ENCODE measurements at places on chromosomes 13 and 19. TPM values are rescaled to one million over a fixed set of nuclear protein-coding genes. Genes with fewer than 3 reads are reported as not detected.
A peak's percentile ranks its signal among the peaks of the same experiment; 100 is the strongest.

DNA sequence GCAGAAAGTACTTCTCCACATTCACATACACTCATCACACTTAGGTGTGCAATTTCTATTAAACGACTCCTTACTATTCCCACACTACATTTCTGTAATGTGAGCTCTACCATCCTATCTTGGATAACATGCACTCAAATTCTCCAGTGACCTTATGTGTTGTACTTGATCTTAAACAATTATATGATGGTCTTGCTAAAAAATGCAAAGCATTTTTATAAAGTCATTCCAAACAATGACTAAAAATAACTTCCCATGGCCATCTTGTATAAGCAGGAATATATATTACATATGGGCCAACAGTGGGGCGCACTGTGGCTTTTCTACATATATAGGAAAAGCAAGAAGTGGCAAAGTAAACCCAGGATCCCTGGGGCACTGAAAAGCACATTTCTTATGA, 155.5 kb downstream of the FLT1 start:
- H3K4me1 ChIP-seq = peaks cover 3% of the 10 kb centered on the region
- no peaks in the 10 kb centered on the region for H3K36me3 ChIP-seq

DNA sequence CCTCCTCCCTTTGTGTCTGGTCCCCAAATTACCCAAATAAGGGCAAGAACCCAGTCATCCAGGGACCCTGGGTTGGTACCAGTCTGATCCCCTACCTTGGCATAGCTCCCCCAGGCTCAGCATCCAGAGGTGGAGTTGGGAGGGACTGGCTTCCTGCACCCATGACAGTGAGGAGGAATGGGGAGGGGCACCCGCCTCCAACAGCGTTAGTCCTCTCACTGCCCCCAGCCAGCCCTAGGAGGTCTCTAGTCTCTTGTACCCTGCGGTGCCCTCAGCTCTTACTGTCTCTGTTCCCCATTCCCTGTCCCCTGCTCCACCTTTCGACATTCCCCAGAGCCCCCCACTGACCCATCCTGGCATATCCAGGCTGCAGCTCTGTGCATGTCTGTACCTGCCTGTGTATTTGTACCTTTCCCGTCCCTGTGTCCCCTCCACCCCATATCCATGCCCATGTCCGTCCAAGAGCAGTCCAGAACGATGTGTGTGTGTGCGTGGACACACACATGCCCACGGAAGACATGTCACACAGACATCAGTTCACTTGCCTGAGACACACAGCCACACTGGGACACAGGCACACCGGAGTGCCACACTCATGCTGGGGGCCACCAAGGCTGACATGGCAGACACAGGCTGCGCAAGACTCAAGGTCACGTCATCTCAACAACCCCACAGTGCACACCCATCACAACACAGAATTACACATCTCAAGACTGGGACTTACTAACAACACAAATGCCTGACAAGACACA, 17.8 kb downstream of the ERFL start:
- H3K36me3 ChIP-seq = peaks cover 2% of the 10 kb centered on the region
- no peak for DNase-seq
- H3K27ac ChIP-seq = no peak overlapping the region
- peaks cover 54% of the 10 kb centered on the region for H3K27me3 ChIP-seq
- H3K4me3 ChIP-seq = no peak overlapping the region

- H3K27ac ChIP-seq = no peak overlapping the region
- H3K4me1 ChIP-seq = peaks cover 13% of the 10 kb centered on the region
- no peaks in the 10 kb centered on the region for H3K36me3 ChIP-seq
- H3K27me3 ChIP-seq = no peaks in the 10 kb centered on the region
These were observed 71.8 kb upstream of the TSHZ3 start for GRCh38 chr19:31421082-31421481.

DNA sequence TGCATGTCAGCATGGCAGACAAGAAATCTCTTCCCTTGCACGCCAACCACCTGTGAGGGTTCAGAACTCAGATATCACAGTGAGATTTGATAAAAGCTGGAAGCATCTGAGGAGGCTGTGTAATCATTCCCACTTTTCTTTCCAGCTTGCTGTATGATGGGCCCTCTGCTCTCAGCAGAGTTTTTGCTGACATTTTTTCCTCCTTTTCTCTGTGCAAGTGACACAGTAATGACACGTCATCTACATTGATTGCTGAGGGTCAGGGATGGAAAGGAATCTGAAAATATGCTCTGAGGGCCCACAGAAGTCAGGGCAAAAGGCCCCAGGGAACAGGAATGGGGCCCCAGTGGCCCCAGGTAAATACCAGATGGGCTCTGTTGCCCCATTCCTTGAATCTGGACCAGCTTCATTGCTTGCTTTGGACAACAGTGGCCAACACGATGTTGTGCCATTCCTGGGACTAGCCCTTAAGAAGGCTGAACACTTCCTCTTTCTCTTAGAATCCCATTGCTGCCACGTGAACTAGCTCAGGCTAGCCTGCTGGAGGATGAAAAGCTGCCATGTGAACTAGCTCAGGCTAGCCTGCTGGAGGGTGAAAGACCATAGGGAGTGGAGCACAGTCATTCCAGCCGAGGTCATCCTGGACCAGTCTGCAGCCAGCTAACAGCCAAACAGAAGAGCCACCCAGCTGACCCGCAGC, 68.2 kb downstream of the CACNA1A start:
- H3K36me3 ChIP-seq = no peaks in the 10 kb centered on the region
- H3K4me3 ChIP-seq = no peak overlapping the region
- no peaks in the 10 kb centered on the region for H3K27me3 ChIP-seq
- no peak overlapping the region for H3K27ac ChIP-seq
- H3K4me1 ChIP-seq = no peaks in the 10 kb centered on the region
- no peak for DNase-seq

- H3K27me3 ChIP-seq = no peaks in the 10 kb centered on the region
These were observed 11.8 kb upstream of the BTBD2 start for GRCh38 chr19:2027361-2027760.

DNA sequence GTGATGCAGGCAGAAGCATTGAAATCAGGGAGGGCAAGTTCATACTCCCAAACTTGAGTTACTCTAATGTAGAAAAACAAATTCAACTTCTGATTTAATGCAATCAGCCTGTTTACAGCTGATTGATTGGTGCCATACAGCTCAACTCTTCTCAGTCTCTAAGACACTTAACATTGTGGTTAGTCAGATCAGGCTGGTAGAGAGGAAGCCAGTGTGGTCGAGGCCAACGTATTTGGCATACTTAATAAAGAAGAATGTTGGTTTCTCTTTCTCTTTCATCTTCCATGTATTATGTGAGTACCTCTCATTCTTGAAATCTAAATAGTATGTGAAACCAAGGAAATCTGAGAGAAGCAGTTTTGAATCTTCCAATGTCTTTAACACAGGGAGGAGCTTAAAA, 255.0 kb upstream of the SLITRK1 start:
- H3K27ac ChIP-seq = no peak overlapping the region
- no peak for DNase-seq
- no peaks in the 10 kb centered on the region for H3K4me1 ChIP-seq
- H3K27me3 ChIP-seq = no peaks in the 10 kb centered on the region
- H3K4me3 ChIP-seq = no peak overlapping the region
- no peaks in the 10 kb centered on the region for H3K36me3 ChIP-seq

- H3K27ac ChIP-seq = no peak overlapping the region
- peak; percentile 57 for DNase-seq
- no peaks in the 10 kb centered on the region for H3K36me3 ChIP-seq
- no peaks in the 10 kb centered on the region for H3K27me3 ChIP-seq
These were observed 229.8 kb upstream of the TMTC4 start for GRCh38 chr13:100904293-100904976.

DNA sequence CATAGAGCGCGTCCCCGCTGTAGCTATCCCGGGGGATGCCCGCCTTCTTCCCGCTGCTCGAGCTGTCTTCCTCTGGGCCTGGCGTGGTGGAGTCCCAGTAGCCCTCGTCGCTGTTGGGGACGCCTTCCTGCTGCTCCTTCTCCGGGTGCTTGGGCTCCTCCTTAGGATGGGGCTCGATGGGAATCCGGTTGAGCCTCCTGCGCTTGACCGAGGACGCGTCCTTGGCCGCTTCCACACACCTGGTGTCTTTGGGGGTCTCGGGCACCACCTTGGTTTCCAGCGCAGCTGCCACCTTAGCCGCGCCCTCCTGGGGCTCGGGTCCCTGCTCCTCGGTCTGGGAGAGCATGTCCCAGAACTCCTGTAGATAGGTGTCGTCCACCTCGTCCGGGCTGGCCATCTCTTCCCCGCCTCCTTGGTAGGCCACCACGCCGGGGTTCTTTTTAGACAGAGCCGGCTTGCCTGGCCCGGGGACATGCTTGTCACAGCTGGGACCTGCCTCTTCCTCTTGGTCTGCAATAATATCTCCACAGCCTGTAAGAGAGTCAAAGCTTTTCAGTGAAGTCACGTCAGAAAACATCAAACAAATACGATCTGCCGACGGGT, 2.0 kb downstream of the AMER2 start:
- H3K27me3 ChIP-seq = peaks cover 50% of the 10 kb centered on the region
- no peak overlapping the region for H3K27ac ChIP-seq
- H3K4me1 ChIP-seq = no peaks in the 10 kb centered on the region
- no peak for DNase-seq

DNA sequence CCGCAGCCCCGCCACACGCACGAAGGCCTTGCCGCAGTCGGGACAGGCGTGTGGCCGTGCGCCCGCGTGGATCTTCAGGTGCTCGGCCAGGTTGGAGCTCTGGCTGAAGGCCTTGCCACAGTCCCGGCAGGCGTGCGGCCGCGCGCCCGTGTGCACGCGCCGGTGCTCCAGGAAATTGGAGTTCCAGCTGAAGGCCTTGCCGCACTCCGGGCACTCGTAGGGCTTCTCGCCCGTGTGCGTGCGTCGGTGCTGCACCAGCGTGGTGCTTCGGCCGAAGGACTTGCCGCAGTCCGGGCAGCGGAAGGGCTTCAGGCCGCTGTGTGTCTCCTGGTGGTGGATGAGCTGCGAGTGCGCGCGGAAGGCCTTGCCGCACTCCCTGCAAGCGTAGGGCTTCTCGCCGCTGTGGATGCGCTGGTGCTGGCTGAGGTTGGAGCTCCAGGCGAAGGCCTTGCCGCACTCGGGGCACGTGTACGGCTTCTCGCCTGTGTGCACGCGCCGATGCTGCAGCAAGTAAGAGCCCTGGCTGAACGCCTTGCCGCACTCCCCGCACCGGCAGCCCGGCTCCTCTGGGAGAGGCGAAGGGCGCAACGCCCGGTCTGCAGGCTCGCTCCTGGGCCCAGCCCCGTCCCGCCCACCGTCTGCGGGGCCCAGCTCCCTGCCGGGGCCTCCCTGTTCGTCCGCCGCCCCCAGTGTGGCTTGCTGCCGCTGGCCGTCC, 3.6 kb upstream of the A1BG start:
- no peaks in the 10 kb centered on the region for H3K36me3 ChIP-seq
- H3K4me1 ChIP-seq = no peaks in the 10 kb centered on the region
- no peak overlapping the region for H3K27ac ChIP-seq
- DNase-seq = peak; percentile 55
- no peaks in the 10 kb centered on the region for H3K27me3 ChIP-seq

DNA sequence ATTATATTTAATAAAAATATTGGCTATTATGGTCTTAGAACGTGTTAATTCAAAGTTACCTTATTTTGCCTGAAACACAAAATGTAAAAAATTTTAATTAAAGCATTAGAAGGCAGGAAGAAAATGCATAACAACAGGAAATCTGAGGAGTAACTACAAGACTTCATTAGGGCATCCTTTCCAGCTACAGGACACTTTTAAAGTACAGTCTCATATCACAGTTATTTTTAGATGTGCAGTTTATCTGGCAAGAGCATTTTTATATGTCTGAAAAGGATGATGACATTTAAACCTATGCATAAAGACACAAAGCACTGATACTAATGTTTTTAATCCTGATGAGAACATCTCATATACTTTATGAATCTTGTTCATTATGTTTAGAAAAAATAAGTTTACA, 247.5 kb downstream of the VWA8 start:
- no peak for DNase-seq
- H3K27me3 ChIP-seq = no peaks in the 10 kb centered on the region
- no peaks in the 10 kb centered on the region for H3K4me1 ChIP-seq
- no peak overlapping the region for H3K27ac ChIP-seq
- H3K4me3 ChIP-seq = no peak overlapping the region
- no peaks in the 10 kb centered on the region for H3K36me3 ChIP-seq

GRCh38 chr19:39203372-39204341, at the start of gene SYCN:
Gene SYCN, minus strand, starts transcription at chr19:39204263. Its CDS starts 9 bp downstream, at chr19:39204254.
- no peaks in the 10 kb centered on the region for H3K36me3 ChIP-seq
- peak; percentile 62 for DNase-seq

- DNase-seq = no peak
- H3K27me3 ChIP-seq = no peaks in the 10 kb centered on the region
- peaks cover 3% of the 10 kb centered on the region for H3K4me1 ChIP-seq
- peaks cover 44% of the 10 kb centered on the region for H3K36me3 ChIP-seq
- H3K4me3 ChIP-seq = no peak overlapping the region
These were observed 1.2 kb upstream of the P2RY11 start for GRCh38 chr19:10110076-10110971.

Gene GPR183
- total RNA-seq = 0.62 TPM

Gene IGFL1
- not detected for total RNA-seq

Gene CBY2
- total RNA-seq = not detected

Gene FDX2
- 26.1 TPM for total RNA-seq

Gene DLL3
- total RNA-seq = 4.3 TPM

Gene TUBA3C
- total RNA-seq = not detected

Gene FCAR
- total RNA-seq = not detected

Data from endodermal cell (in vitro differentiated cells).